ENCODE measurements at places on chromosomes 4 and X.

- DNase-seq = no peak
Observed at GRCh38 chr4:84563002-84563401, 19.9 kb upstream of the CDS1 start.

- no peak for DNase-seq
Observed at GRCh38 chr4:132334081-132334480, 815.0 kb upstream of the PCDH10 start.

GRCh38 chr4:155026715-155027114 is 181.7 kb upstream of the NPY2R start:
- DNase-seq = no peak

- no peak for DNase-seq
Observed at GRCh38 chr4:188145601-188146000, 6.4 kb downstream of the TRIML1 start.

DNA sequence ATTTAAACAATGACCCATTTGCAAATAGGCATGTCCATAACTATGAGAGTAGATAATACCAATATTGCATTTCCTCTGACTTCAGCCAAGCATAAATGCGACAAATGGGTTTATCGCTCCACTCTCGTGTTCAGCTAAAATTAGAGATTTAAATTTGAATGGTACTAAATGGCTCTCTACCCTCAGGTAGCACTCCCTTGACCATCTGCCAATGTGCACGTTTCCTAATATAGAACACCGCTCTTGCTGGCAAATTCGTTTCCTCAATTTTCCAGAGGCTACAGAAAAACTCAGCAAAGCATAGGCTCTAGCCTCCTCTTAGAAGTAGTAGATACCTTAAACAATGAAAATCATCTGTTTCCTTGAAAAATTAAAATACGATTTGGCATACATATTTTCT is 251.6 kb downstream of the ADGRA3 start:
- DNase-seq = no peak

GRCh38 chr4:40185830-40186664 is 10.8 kb upstream of the RHOH start:
- no peak for DNase-seq

DNA sequence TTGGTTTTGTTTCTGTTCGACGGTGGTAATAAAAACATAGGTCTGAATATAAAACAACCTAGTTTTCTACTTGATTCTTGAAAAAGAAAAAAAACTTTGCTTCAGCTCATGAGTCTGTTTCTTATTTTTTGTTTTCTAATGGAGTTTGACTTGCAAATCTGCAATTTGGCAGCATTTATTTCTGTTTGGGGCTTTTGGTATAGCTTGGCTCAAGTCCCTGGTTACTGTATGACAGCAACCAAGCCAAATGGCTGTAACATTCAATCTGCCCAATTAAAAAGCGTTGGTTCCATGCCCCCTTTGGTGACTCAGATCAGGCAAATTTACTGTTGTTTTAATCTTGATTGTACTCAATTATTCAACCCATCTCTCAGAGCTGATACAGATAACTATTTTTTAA is 263.4 kb downstream of the GRIA3 start:
- DNase-seq = no peak

DNA sequence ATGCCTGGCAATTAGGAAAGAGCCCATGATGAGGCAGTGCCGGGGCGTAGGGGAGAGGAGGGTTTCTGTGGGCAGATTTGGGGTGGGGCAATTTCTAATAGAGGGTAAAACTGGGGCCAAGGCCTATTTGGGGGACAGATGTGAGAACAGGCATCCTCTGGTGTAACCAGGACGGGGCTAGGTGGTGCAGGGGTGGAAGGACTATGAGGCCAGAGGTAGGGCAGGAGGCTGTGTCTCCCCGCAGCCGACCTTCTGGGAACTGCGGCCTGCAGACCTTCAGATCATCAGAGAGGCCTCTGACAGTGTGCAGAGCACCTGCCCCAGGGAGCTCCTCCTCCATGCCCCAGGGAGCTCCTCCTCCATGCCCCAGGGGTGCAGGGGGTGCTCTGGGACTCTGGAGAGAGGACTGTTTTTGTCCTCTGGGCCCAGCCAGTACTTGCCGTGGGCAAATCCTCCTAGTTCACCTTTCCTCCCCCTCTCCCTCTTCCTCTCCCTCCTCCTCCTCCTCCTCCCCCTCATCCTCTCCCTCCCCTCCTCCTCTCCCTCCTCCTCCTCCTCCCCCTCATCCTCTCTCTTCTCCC is 101.9 kb downstream of the SORCS2 start:
- no peak for DNase-seq

DNA sequence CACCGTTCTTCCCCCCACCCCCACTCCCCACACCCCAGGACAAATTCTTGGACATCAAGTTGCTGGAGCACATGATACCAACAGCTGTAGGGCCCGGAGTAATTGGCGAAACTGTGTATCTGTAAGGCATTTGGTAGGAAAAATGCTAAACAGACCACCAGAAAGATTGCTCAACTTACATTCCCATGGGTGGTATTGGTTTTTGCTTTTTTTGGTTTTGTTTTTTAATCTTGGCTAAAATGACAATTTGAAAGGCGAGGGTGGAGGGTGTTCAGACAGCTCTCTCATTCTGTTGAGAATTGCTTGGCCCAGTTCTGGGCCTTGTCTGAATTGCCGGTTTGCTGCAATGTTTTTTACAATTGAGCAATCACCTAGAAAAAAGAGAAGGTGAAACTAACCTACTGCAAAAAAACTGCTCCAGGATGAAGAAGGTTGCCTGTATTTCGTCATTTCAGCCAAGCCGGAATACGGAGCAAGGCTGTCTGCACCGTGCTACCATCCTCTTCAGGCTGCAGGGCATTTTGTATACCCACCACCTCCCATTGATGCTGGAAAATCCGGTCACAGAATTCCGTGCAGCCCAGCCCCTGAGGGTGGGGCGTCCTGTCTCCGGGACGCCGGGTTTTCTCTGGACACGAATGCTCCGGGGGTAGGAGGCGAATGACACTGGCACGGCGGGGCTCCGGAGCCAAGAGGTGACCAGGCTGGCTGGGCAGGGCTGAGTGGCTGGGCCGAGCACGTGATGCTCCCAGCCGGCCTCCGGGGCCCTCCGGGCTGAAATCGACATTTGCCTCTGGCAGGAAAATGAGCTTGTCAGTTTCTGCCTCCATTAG is at the start of gene CLCN4:
Gene CLCN4 (plus strand): TSS at position 777 of the 833 bp plus-strand sequence. CDS start 28,058 bp downstream, outside the sequence.
- DNase-seq = peak; percentile 94

DNA sequence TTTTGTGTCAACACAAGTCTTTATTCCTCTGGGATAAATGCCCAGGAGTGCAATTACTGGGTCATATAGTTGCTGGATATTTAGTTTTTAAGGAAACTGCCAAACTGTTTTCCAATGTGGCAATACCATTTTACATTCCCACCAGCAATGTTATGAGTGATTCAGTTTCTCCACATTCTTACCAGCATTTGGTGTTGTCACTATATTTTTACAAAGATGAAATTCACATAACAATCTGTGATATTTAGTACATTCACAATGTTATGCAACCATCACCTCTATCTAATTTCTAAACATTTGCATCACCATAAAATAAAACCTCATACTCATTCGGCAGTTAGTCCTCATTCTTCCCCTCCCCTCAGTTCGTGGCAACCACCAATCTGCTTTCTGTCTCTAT is 75.0 kb downstream of the MAMLD1 start:
- DNase-seq = no peak

Data from H7 (cell line).